ENCODE measurements at places on chromosomes 16 and 17.

- peak; percentile 64 for DNase-seq
Measured at GRCh38 chr17:75475144-75475835, 18.9 kb downstream of the TMEM94 start.

- no peak for DNase-seq
Measured at GRCh38 chr17:57170866-57171265, 85.5 kb upstream of the MSI2 start.

DNA sequence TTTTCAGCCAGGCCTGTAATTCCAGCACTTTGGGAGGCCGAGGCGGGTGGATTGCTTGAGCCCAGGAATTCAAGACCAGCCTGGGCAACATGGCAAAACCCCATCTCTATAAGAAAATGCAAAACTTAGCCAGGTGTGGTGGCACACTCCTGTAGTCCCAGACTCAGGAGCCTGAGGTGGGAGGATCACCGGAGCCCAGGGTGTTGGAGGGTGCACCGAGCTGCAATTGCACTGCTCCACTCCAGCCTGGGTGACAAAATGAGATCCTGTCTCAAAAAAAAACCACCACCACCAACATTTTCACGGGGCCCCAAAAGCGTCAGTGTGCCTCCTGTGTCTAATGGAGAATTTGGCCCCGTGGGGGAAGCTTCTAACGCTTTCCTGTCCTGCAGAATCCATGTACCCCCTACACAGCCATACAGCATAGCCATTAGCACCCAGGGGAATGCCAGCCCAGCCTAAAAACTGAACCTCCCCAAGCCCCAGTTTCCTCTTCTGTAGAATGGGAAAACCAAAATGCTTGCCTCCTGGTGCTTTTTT is 22.2 kb upstream of the MAP3K14 start:
- peak; percentile 37 for DNase-seq

- DNase-seq, result no peak
Measured at GRCh38 chr16:3096362-3096761, 2.7 kb downstream of the ZSCAN10 start.

DNA sequence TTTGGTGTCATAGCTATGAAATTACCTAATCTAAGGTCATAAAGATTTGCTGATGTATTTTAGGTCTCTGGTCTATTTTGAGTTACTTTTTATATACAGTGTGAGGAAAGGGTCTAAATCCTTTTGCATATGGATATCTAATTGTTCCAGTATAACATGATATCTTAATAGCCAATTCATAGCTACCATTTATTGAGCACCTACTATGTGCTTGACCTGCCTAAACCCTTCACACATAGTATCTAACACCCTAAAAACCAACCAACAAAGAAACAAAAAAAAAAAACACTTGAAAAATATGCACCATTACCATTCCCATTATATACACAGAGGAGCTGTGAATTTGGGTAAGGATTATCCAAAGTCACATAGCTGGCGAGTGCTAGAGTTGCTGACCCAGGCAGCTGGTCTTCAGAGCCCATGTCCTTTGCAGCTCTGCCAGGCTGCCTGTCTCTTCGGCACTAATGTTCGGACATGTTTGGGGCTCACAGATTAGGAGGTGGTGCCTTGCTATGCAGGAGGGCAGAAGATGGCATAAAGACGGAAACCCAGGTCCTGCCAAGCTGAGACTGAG is 48.8 kb upstream of the MTSS2 start:
- DNase-seq, result no peak

DNA sequence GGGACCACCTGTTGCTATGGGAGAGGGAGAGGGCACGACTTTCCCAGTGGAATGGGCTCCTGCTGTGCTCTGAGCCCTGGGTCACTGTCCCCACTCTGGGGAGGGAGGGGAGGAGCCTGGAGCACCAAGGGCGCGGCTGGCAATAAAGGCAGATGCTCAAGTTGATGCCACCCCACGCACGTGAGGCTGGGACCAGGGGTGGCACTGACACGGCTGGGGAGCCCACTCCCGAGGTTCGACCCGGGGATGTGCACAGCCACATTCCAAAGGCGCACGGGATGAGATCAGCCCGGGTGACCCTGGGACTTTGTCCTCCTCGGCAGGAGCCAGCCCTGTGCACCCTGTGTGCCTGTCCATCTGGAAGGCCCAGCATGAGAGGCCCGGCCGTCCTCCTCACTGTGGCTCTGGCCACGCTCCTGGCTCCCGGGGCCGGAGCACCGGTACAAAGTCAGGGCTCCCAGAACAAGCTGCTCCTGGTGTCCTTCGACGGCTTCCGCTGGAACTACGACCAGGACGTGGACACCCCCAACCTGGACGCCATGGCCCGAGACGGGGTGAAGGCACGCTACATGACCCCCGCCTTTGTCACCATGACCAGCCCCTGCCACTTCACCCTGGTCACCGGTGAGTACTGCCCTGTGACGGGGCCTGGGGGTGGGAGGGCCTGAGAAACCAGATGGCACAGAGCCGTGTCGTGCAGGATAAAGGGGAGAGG is at the start of gene ENPP7:
Gene ENPP7, plus strand, starts transcription at position 175 of the 715 bp plus-strand sequence. Its CDS starts 197 bp downstream, at position 372.
- DNase-seq, result no peak

DNA sequence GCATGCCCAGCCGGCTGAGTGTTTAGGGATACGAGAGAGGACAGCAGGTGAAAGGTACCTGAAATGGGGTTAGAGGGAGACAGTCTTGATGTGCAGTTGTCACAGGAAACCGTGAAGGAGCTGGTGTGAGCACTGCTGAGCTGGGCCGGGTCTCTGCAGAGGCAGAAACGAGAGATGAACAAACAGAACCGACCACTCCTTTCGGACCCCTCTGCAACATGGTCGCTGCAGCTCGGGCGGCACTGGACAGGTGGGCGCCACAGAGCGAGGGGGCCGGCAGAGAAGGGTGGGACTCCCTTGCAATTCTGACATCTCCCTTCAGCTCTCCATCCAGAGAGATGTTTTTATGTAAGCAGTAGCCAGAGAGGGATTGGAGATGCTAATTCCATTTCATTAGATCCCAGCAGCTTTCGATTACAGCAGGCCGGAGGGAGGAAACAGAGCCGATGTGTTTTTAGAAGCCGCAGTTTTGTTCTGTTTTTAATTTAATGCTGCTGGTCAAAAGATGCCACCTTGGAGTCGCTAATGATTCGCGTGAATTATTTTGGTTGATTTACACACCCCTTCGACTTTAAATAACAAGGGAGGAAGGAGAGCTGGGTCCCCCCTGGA is 86.3 kb upstream of the RPL38 start:
- DNase-seq, result no peak

DNA sequence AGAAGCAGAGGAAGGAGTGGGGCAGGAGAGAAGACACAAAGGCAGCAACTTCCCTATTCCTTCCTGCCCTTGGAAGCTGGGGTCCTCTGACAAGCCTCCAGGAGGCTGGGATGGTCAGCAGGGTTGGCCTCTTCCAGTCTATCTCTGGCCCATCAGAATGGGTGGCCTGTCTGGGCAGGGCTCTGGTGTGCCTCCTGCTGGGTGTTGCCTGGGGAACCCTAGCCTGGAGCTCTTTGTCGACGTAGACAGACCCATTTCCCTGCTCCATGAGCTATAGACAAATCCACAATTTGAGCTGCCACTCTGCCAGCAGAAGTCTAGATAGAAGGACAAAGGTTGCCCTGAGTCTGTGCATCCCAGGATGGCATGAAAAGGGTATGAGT is 11.4 kb downstream of the IGFBP4 start:
- no peak for DNase-seq

GRCh38 chr16:7013990-7014389 is 318.7 kb upstream of the RBFOX1 start:
- no peak for DNase-seq
